ENCODE measurements at places on chromosomes 1 and 21.

- DNase-seq: no peak
Measured at GRCh38 chr1:179933219-179933618, 21.4 kb upstream of the CEP350 start.

- peak; percentile 85 for DNase-seq
Measured at GRCh38 chr1:203290261-203291089, 14.8 kb upstream of the BTG2 start.

- DNase-seq: no peak
Measured at GRCh38 chr1:114554577-114554976, 26.8 kb downstream of the BCAS2 start.

GRCh38 chr1:201561195-201561564 is 22.3 kb downstream of the NAV1 start:
- DNase-seq: no peak

- DNase-seq: peak; percentile 90
Measured at GRCh38 chr1:40059338-40059959, 18.9 kb downstream of the CAP1 start.

GRCh38 chr1:167651161-167651693 is 21.2 kb downstream of the RCSD1 start:
- DNase-seq: peak; percentile 26

- DNase-seq: no peak
Measured at GRCh38 chr21:44847261-44848056, 26.0 kb downstream of the PTTG1IP start.

- no peak for DNase-seq
Measured at GRCh38 chr1:171585715-171586114, 36.3 kb upstream of the MYOCOS start.

GRCh38 chr1:228369608-228370438 is 36.8 kb downstream of the TRIM11 start:
- no peak for DNase-seq

GRCh38 chr1:219837274-219837993 is 90.9 kb downstream of the SLC30A10 start:
- DNase-seq: peak; percentile 61

DNA sequence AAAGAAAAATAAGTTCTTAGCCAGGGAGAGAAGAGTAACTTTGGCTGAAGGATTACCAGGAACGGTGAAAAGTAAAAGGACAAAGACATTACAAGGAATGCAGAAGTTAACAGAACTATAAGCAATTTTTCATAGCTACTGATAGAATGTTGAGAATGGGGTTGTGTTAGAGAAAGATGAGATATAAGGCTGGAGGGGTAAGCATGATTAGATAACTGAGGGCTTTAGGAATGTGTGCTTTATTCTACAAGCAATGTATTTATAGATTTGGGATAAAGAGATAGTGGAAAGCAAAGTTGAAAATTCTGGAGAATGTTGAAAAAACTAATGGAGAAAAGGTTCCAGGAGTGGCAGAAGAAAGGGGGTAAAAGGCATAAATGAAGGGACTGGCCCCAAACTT is 65.4 kb upstream of the PTCH2 start:
- no peak for DNase-seq

GRCh38 chr1:205274041-205274691 is 46.4 kb downstream of the TMCC2 start:
- DNase-seq: no peak

DNA sequence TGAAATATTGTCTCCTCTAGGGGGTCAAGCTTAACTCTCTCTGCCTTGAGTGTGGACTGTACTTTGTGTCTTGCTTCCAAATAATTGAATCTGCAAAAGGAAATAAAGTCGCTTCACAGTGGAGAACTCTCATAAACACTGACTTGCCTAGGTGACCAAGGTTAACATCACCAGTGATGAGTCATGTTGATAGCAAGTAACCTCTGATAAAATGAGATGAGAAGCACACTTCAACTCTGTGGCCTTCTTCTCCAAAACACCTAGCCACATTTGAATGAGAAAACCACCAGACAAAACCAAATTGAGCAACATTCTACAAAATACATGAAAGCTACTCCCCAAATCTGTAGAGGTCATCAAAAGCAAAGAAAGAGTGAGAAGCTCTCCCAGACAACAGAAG is 37.6 kb downstream of the PDE4B start:
- DNase-seq: no peak

GRCh38 chr1:66930823-66931174 is 6.0 kb downstream of the MIER1 start:
- no peak for DNase-seq

DNA sequence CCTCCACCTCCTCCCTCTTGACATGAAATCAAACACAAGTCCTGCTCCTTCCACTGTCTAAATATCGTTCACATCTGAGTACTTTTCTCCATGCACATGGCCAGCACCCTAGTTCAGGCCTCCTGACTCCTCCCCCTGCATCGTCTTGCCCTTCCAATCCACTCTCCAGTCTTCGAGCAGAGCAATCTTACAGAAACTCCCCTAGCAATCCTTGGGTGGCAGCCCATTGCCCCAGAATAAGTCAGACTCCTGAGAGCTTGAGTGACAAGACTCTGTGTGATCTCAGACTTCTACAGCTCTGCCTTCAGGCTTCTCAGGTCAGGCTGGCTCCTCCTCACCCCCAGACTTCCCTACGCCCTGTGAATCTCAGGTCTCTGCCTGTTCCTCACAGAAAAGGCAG is 5.5 kb downstream of the SH2D2A start:
- no peak for DNase-seq

DNA sequence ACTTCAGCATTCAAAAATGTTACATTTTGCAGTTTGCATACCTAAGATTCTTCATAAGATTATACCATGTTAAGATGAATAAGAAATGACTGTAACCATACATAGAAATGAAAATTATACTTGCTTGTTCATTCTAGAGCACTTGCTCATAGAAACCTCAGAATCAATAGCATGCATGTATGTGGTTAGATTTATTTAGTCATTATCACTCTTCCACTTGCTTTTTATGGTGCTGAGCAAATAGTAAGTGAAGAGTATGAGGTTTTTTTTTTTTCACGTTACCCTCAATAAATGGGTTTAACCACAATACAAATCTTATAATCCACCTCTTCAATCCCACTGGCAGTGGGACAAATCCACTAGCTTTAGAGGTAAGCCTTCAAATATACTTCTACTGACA is 84.7 kb downstream of the LRRC53 start:
- DNase-seq: no peak

GRCh38 chr1:209356976-209357377 is 226.5 kb upstream of the CAMK1G start:
- DNase-seq: no peak

GRCh38 chr1:3944578-3945125 is 44.6 kb upstream of the C1orf174 start:
- no peak for DNase-seq

DNA sequence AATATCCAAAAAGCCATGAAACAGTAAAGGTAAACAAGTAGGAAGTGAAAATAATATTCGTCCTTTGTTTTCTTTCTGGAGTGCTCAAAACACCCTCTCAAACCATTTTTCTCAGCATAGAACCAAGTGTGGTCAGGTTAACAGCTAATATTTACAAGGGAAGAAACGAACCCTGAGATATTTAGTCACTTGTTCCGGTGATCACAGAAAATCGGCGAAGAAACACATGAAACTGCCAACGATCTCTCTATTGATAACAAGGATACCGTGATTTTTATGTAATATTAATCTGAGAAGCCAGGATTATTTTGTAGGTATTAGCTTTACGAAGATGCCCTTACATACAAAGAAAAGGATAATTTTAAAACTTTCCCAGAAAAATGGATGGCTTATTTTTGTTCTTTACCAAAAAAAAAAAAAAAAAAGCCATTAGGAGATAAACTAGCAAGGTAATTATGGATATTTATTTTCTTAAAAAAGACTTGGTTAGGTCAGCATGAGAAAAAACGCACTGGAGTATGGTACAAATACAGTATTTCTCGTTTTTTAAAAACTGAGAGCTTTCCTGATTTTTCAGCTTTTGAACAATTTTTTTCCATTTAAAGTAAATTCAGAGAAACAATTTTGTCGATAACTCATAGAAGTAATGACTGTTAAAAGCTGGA is 107.3 kb upstream of the HNRNPU start:
- no peak for DNase-seq

DNA sequence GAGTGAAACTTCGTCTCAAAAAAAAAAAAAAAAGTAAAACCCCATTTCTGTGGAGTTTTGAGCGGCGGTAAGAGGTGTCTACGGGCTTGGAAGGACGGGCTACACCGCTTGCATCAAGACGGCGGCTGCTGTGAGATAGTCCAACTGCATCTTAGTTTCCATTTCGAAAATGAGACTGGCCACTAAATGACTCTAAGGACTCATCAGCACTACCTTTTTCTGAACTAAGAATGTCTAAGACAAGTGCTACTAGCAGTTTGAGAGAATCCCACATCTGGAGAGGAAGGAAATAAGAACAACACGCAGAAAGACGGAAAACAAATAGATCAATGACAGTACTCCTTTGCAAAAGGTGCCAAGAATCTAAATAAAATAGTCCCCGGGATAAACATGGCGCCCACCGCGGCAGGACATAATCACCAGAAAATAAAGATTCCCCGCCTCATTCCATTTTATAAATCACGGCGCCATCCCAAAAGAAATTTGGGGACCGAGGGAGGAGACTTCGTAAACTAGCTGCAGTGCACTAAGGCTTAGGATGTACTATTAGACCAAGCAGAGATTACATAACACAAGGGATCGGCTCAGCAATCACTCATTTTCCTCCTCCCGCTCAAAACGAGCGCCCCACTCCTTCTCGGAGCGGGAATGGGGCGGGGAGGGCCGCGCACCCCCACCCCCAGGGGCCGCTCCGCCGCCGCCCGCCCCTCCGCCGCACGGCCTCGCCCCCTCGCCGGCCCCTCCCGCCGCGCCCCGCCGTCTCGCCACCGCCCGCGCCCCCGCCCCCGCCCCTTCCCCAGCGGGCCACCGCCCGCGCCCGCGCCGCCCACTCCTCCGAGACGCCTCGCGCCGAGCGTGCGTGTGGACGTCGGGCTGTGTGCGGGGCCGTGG is 1.1 kb downstream of the POGZ start:
- peak; percentile 46 for DNase-seq

DNA sequence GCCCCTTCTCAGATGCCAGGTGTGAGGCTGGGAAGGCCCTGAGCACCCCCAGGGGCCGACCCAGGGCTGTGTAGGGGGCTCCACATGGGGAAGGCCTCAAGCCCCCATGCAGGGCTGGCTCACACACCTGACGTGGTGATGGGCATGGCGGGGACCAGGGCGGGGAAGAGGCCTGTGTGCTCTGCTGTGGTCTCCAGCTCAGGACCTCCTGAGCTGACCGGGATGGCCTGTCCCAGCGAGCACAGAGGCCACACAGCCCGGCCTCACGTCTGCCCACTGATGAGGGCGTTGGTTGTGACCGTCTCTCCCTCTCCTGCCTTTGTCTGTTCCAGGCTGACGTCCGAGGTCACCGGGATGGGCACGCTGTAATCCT is 40.2 kb upstream of the COL6A1 start:
- DNase-seq: no peak

- no peak for DNase-seq
Measured at GRCh38 chr1:34479731-34480130, 275.1 kb upstream of the GJB5 start.

DNA sequence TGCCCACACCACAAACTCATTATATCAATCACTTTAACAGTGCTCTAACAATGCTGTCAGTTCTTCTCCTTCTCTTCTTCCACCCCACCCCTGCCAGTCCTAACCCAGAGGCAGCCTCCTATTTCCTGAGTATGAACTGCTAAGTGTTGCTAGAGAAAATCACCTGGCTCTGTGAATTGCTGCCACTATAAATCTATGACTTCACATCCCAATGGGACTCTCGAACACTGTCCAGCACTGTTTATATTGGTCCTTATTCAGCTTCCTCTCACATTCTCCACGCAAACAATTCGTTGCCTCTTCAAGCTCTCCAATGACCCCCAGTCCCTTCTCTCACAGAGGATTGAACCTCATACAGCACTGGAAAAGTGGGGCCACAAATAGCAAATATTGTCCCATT is 27.0 kb upstream of the USH2A start:
- DNase-seq: no peak

DNA sequence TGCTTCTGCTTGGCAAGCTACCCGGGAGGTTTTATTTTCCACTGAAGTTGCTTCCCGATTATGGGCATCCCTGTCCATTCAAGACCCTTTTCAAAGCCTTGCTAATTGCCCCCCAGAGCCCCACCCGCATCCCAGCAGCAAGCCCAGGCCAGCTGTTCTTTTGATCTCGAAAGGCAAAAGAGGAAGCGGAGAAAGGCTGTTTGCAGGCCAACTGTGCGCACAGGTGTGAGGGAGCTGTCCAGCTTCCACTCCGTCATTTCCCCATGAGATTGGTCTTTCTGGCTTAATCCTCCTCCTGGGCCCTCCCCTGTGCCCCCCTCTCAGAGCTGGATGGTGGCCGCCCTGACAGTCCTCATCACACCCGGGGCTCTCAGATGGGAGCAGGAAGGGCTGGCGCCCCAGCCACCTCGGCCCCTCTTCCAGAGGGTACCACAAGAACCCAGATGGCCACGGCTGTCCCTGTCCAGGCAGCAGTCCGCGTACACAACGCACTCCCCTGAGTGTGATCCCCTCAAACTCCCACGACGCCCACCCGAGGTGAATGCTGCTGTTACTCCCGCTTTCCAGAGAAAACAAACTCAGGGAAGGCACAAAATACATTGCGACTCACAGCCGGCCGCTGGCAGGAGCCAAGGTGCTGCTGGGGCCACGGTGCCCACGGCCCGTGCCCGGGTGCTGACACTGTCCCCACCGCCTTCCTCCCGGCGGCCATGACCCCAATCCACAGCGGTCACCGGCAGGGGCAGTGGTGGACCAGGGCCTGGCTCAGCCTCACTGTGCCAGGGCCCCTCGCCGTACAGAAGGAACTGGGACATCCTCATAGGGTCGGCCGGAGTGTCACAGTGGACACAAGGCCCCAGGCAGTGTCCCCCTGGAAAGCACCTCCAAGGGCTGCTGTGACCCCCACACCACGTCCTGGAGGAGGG is 121.9 kb downstream of the CRYAA start:
- DNase-seq: no peak

GRCh38 chr1:221845650-221846371 is 103.9 kb upstream of the DUSP10 start:
- DNase-seq: no peak

- peak; percentile 73 for DNase-seq
Measured at GRCh38 chr1:31182352-31182751, 57.3 kb downstream of the NKAIN1 start.

- DNase-seq: no peak
Measured at GRCh38 chr1:197743578-197743977, 31.7 kb downstream of the DENND1B start.

GRCh38 chr1:212286556-212287131 is 1.4 kb downstream of the PPP2R5A start:
- DNase-seq: peak; percentile 5

DNA sequence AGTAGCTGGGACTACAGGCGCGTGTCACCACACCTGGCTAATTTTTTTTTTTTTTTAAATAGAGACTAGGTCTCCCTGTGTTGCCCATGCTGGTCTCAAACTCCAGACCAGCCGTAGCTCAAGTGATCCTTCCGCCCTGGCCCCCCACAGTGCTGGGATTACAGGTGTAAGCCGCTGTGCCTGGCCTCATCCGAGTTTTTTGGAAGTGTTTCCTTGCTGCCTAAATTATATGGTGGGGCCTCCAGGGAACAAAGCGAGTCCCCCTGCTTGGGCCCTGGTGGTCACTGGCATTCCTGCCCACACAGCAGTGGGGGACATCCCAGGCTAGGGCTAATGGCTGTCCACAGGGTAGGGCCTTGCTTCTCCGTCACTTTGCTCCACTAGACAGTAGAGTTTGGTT is 143.8 kb downstream of the PCBP3 start:
- DNase-seq: no peak

- no peak for DNase-seq
Measured at GRCh38 chr1:153431928-153432327, 15.6 kb downstream of the S100A7A start.

- no peak for DNase-seq
Measured at GRCh38 chr1:181718034-181718433, 234.7 kb downstream of the CACNA1E start.

- peak; percentile 88 for DNase-seq
Measured at GRCh38 chr1:151443846-151444782, 15.2 kb downstream of the POGZ start.
